Omental fat pad (tissue), 4 donors: ENCODE measurements at places on chromosomes 13 and 19. TPM values are rescaled to one million over a fixed set of nuclear protein-coding genes. Genes with fewer than 3 reads are reported as not detected.

Gene CGB5
- not detected for total RNA-seq

Gene ANKLE1
- 0.56 TPM for total RNA-seq

Gene KIR3DL1
- not detected for total RNA-seq

Gene CKAP2
- total RNA-seq = 6.6 TPM

Gene SULT2B1
- total RNA-seq = not detected

Gene CPAMD8
- total RNA-seq = 4.7 TPM

Gene FAAP24
- total RNA-seq = not detected

Gene DENND1C
- 2.8 TPM for total RNA-seq

- DNase-seq = no peak
These were observed at the start of gene CUL4A for GRCh38 chr13:113209336-113209758. Gene CUL4A (plus strand): TSS chr13:113209613. CDS start chr13:113209628, 15 bp downstream.

GRCh38 chr13:113926301-113926761 lies 47.5 kb downstream of the C13orf46 start:
- peak; percentile 14 for DNase-seq

GRCh38 chr13:27679896-27680295 lies 58.2 kb downstream of the POLR1D start:
- no peak for DNase-seq

GRCh38 chr13:54356849-54357248 lies 1328.2 kb downstream of the OLFM4 start:
- DNase-seq = no peak

DNA sequence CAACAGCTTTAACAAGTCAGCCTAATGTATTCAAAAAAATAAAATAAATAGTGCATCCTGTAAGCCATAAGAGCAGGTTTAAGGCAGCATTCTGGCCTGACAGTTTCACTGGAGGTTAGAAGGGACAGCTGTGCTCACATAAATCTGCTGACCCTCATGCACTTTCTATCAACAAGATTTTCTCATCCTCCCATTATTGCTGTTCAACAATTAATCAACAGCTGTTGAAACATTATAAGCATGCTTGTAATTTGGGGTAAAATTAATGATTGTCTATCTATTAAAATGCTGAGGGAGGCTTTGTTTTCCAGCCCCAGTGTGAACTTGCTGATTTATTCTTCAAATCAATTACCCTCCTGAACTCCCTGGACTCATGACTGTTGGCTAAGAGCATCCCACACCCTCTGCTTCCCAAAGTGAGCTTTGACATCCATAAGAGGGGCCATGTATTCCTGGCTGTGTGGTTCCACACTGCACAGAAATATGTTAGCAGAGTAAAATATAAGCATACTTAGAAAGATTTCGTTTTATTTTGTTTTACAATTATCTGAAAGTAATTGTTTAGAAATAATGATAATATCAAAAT lies 492.4 kb downstream of the EFNB2 start:
- no peak for DNase-seq

DNA sequence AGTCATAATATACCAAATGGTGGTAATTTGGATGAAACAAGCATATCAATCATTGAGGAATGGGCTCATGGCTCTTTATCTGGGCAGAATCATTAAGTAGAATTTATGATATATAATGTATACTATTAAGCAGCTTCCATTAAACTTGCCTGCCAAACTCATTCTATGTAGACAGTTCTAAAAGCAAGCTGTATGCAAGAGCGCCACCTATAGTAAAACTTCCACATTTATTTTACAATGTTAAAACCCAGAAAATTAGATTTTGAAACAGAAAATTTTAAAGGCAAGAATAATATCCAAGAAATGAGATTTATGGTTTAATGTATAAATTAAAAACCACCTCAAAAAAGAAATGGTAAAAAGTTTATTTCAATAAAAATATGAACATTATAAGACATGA lies 161.5 kb downstream of the MZT1 start:
- no peak for DNase-seq

GRCh38 chr13:75430436-75431209 lies 51.3 kb downstream of the TBC1D4 start:
- no peak for DNase-seq

DNA sequence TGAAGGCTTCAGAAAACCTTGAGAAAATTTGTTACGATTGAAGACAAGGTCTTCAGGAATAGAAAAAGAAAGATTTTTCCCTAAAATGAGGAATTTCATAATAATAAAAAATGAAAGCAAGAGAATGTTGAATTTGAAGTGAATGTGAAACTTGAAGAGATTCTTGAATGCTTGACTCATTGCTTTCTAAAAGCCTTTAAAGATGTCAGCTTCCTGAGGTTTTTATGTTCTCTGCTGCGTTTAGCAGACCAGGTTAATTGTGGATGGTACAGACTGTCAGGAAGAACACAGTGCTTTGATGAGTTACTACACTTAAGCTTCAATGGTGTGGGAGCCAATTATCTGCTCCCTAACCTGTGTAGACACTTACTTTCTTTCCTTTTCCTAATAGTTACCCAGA lies 96.3 kb upstream of the FNDC3A start:
- no peak for DNase-seq

DNA sequence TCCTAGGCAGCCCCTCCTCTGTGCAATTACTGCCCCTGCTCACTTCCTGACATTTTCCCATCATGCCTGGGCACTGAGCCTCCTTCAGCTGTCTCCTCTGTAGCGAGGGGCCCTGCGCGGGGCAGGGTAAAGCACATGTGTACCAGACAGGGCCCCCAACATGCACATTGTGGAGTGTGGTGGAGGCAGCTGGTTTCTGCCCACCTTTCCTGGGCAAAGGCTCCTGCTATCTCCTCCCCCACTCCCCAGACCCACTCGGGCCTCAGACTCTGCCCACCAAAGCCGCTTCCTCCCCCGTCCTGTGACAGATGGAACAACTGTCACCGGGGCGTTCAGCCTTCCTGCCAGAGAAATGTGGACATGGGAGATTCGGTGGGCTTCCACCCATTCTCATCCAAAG lies 2.9 kb upstream of the KPTN start:
- DNase-seq = no peak

- no peak for DNase-seq
These were observed 586.5 kb downstream of the SLITRK5 start for GRCh38 chr13:88257706-88258105.

- DNase-seq = no peak
These were observed 184.0 kb upstream of the UBL3 start for GRCh38 chr13:30034458-30034795.

GRCh38 chr13:36834299-36834698 lies 15.3 kb downstream of the RFXAP start:
- DNase-seq = no peak

GRCh38 chr19:46728208-46728607 lies 11.3 kb upstream of the PRKD2 start:
- DNase-seq = no peak

DNA sequence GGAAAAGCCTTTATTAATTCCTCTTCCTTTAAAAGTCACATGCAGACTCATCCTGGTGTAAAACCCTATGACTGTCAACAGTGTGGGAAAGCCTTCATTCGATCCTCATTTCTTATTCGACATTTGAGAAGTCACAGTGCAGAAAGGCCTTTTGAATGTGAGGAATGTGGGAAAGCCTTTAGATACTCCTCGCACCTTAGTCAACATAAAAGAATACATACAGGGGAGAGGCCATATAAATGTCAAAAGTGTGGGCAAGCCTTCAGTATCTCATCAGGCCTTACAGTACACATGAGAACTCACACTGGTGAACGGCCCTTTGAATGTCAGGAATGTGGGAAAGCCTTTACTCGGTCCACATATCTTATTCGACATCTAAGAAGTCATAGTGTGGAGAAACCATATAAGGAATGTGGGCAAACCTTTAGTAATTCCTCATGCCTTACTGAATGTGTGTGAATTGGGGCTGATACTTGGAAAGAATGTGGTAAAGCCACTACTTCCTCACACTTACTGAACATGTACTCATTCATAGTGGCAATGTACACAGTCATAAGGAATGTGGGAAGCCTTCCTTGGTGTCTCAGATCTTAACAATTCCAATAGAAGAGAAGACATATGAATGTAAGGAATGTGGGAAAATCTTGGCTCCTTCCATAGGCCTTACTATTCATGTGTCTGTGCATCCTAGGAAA lies 18.8 kb downstream of the ZNF559 start:
- DNase-seq = no peak

DNA sequence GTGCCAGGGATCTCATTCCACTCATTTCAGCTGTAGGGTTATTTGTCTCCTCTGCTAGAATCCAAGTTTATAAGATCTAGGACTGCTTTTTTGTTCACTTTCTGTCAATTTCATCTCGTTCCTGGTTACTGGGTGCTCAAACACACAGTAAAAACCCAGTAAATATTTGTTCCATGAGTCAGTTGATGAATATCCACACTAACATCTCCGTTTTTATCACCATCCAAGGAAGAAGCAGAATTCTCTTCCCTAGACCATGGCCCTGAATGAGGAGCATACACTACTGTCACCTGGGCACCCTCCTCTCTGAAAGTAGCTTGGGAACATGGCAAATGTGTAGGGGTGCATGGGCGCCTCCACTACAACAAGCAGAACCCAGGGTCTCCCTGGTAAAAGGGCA lies 390.8 kb downstream of the FOXO1 start:
- DNase-seq = no peak

DNA sequence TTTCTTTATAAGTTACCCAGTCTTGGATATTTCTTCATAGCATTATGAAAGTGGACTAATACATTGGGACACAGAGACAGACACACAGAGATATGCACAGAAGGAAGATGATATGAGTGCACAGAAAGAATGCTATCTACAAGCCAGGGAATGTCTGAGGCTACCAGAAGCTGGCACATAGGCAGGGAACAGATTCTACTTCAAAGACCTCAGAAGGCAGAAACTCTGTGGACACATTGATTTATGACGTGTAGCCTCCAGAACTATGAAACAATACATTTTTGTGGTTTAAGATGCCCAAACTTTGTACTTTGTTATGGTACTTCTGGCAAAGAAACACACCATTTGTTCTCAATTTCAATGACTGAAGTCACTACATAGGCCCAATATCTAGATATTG lies 556.7 kb downstream of the PCDH9 start:
- DNase-seq = no peak

DNA sequence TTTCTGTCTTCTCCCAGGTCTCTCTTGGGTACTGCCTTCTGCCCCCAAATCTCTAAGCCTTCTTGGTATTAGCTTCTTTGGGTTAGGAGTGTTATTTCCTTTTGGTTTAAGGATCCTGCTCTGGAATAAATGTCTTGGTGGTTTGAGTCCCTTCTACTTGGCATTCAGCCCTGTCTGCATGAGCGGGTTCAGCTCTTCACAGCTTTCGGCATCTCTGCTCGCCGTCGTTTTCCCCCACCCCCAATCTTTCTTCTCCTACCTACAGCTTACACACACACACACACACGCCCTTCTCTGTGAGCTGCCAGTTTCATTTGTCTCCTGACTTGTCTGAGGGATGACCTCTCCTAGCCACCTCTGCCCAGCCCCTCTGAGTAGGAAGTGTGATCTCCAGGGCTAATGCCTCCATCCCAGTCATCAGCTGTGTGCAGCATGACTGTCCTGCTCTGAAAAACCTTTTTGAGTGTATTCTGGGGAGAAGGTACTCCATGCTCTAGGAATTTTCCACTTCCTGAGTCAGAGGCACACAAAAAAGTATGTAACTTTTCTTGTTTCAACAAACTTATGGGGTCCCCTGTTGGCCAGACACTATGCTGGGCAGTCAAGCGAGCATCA lies 4.7 kb downstream of the CNOT3 start:
- DNase-seq = no peak

GRCh38 chr13:36820222-36820621 lies 1.2 kb downstream of the RFXAP start:
- DNase-seq = no peak

DNA sequence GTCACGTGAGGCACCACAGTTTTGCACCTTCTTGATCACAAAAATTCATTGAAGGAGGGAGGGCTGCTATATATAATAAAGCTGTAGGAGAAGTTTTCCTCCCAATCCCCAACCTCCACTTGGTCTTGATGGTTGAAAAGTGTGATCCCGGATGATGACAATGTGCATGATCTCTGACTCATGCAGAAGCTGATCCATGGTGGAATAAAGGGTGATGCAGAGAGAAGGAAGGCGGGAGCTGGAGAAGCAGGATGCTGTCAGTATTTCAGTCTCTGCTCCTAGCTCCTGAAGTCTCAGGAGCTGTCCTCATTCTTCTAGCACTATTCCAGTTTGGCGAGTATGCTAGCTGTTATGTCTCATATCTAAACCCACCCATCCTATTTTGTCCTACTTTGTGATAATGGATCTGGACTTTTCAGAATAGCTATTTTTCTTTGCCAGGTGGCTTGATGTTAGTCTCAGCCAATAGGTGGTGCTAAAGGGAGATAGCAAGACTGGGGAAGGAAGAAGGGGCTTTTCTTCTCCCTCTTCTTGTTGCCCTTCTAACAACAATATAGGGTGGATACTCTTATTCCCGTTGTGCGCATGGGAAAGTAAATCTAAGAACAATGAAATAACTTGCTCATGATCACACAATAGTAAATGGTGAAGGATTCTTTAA lies 65.6 kb upstream of the HTR2A start:
- DNase-seq = no peak

DNA sequence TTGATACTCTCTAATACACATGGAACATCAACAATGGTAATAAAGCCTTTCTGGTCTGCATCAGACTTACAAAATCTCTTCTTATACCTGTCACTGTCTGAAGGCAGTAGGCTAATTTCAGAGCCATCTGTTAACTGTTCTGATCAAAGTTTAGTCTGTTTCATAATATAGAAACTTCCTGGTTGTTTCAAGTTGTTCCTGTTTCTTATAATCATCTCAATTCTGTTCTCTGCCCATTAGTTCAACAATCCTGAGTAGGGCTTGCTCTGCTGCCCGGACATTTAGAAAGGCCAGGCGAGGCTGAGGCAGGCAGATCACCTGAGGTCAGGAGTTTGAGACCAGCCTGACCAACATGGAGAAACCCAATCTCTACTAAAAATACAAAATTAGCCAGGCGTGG lies 5.4 kb upstream of the ZSCAN5A start:
- DNase-seq = no peak
